NCI-H2107 (cell line): ENCODE measurements at places on chromosomes 2 and 18.
A peak's percentile ranks its signal among the peaks of the same experiment; 100 is the strongest.

DNA sequence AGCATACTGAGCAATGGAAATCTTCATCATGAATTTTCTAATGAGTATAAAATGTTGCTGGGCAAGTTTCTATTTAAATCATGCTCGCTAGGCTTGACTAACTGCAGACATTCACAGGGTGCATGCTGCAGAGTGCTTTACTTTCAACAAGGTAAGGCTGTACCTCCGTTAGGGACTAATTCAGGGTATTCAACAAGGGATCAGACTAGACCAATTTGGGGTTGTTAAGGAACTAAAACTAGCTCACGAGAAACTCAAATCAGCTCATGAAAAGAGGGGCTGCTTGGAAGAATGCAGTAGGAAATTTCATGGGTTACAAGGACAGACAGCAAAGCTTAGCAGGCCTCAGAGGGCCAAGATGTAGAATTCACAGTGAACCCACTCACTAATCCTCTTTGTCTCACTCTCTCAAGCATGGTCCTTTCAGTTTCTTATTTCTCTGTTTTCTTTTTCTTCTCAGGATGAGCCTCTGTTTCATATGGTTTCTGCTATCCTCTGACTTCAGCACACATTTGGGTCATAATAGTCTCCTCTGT lies 2.2 kb downstream of the MYO3B start:
- no peak for DNase-seq

DNA sequence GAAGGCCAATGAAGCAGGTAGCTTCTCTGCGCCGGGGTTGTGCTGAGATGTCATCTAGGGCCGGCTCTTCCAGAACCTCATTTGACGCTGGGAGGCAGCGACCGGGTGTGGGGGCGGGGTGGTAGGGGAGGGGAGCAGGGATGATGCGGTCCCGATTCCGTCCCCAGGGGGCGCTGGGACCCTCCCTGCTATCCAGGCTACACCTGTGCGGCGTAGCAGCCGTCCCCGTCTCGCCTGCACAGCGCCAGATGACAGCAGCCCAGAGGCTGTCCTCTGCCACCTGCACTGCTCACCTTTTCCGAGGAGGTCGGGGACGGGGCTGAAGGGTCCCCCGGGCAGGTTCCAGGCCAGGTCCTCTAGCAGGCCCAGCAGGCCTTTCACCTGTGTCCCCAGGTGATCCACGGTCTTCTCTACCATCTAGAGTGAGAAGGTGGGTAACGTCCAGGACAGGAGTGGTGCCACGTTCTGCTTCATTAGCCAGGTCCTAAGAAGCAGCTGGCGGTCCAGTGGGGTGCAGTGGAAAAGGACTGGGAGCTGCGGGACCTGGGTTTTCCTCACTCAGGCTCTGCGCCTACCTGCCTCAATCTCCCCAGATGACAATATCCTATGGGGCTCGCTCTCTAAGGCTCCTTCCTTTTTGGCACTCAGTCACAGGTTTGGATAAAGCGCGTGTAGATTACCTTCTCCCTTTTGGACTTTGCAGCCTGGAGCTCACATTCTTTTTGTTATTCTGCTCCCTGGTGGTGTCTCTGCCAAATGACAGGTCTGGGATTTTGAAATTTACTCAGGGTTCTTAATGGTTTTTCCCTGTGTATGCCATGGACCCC lies 56.0 kb upstream of the RAB6C start:
- peak; percentile 27 for DNase-seq

DNA sequence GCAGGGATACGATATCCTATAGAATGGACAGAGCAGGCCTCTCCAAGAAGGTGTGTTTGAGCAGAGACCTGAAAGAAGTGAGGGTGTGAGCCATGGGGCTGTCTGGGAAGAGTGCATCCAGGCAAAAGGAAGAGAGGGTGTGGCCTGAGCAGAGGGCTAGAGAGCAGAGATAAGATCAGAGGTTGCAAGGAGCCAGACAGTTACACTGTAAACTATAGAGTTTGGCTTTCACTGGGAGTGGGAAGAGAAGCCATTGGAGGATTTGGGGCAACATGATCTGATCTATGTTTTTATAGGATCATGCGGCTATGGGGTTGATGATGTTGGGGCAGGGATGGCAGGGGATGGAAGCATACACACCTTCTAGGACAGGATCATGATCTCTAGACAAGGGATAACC lies 124.1 kb upstream of the MAP3K20 start:
- no peak for DNase-seq

DNA sequence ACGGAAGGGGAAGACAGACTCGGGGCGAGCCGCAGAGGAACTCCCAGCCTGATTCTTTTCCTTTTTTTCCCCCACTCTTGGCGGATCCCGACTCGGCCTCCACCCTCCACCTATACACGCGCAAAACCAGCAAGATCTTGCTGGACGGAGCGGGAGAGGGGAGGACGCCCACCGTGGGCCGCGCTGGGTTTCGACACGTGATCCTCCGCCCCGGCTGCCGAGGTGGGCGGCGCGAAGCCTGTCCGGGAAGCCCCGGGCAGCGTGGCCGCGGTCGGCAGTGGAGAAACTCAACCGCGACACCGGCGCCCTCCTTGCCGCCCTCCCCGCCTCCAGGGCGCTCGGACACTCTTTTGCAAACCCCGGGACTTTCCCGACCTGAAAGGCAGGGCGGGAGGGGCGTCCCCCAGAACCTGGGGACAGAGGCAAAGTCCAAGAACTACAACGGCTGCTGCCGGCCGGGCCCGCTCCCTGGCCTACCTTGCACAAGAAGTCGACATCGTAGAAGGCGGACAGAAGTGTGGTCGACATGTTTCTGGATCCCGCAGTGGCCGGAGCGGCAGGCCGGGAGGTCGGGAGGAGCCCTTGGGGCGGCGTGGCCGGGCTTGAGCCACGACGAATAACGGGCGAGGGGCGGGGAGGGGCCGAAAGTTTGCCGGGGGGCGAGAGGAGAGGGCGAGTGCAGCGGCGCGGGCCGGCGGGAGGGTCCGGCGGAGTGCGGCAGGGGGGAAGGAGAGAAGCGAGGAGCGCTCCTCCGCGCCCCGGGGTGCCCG lies 433 bp downstream of the ZFP36L2 start:
- DNase-seq: no peak

- no peak for DNase-seq
These were observed 70.8 kb upstream of the NOSTRIN start for GRCh38 chr2:168731616-168732015.

DNA sequence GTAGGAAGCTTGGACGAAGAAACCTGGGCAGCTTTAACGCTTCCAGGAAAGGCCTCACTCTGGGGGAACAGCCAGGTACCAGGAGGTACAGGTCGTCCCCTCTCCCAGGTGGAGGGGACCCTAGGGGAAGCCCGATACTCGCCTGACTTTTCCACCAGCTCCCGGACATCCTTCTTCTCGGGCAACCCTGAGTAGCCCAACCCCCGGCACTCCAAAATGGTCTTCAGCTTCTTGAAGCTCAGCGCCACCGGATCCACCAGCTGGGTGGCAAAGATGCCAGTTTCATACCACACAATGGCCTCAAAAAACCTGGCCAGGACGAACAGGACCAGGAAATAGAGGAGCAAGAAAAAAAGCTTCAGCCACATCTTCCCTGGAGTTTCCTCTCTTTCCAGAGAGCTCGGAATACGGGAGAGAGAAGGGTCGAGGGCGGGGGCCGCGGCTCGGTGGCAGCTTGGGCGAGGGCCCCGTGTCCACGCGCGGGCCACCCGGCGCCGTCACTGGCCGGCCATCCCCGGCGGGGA lies 1.1 kb downstream of the RNF103 start:
- DNase-seq: no peak

DNA sequence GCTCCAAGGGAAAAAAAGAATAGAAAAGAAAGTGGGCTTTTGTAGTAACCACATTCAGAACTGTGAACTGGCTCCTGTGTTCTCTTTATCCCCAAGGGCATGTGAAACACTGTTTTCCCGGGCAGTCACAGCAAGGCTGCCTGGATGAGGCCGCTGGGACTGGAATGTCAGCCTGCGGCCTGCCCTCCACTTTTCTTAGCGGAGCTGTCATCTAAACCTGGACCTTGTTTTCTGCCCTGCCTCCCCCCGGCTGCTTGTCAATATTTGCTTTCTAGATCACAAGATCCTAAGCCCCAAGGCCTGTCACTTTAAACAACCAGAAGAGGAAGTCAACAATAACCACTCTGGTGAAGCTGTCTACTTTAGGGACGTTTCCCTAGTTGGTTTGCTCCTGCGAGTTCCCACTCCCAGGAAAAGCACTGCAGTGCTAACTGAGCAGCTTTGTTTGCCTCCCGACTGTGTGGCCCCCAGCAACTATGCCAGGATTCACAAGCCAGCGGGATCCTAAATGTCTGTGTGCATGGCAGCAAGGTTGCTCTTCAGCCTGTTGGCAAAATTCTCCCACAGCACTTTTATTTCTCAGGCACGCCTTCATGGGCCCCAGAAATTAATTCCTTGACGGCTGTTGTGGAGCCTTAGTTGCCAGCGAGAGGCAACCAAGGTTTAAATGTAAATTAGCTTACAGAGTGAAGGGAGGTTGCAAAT lies 30.6 kb downstream of the SOWAHC start:
- DNase-seq: no peak

DNA sequence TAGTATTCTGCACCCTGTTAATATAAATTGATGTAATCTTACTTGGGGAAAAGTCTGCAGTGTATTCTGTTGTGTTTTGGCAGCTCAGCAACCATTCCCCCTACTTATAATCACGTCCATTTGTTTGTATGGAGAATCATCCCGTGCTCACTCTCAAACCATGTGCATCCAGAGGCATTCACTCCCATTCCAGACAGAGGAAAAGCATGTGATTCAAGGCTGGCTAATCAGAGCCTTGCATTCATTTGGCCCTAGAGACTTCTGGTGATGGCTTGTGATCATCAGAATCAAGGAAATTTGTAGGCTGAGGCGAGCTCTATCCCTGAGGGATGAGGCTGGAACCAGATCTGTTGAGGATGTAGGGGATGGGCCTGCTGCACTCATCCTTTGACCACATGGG lies 5.1 kb upstream of the WIPF1 start:
- DNase-seq: no peak

- no peak for DNase-seq
These were observed 5.9 kb downstream of the CSRNP3 start for GRCh38 chr2:165475277-165476004.

DNA sequence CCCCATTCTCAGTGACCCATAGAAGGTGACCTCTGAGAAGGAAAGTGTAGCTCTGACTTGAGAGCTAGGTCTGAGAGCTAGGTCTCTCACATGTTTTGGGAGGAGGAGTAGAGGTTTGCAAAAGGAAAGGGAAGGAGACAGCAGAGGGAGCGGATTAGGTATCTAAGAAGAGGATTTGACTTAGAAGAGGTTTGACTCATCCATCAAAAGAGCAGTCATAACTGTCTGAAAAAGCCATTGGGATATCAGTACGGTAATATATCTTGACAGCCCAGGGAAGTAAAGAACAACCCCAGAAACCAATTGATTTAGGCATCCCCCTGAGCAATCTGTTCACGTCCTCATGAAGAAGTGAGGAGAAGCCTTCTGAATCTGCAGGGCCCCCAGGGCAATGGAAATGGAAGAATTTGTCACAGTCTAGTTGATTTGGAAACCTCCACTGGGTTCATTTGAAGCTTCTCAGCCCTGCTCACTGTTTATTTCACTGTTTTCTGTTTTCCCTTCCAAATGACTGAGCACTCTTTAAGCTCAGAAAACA lies 19.3 kb downstream of the OXER1 start:
- no peak for DNase-seq

DNA sequence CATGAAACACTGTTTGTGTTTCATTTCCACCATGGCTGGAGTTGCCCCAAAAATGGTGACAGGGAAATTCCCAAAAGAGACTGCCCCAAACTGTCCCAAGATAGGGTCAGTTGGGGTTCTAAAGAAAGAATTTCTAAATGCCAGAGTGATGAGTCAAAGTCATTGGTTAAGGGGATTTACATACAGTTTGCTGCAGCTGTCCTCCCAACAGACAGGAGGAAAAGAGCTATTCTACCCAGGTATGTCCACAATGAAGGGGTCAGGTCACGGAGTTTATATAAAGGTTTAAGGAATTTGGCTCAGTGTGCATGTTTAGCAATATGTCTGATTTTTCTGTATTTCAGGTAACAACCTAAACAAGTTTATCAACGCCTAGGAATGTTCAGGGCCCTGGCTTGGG lies 344.1 kb downstream of the TDRD15 start:
- no peak for DNase-seq

DNA sequence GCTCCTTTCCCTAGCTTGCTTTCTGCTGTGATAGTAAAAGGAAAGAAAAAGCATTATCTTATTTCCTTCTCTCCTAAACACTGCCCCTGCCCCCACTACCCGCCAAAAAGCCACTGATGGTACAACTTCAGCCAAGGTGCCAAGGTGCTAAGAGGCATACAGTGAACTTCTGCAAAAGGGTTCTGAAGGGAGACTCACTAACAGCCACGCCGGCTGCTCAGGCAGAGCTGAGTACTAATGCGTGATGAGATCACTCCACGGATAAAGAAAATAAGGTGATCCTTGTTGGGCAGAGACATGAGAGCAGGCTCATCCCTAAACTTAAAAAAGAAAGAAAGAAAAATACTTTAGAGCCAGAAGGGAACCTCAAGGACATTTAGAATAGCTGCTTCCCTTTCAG lies 60.5 kb upstream of the PXDN start:
- no peak for DNase-seq

DNA sequence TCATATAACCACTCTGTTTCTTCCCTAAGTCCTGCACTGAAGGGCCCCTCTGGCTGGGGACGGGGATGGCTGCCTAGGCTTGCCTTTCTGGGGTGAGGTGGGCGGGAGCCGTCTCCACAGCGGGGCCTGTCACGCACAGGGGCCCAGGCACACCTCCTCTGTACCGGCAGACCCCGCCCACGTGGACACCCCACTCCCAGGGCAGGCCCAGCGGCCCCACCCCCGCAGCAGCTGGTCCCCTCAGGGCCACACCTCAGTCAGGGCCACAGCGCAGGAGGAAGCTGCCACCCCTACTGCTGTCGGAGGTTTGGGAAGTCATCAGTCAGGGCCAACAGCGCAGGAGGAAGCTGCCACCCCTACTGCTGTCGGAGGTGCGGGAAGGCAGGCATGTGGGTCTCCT lies 257.6 kb upstream of the RAB6C start:
- no peak for DNase-seq

GRCh38 chr18:79010802-79011201 lies 31.2 kb downstream of the SALL3 start:
- no peak for DNase-seq

- no peak for DNase-seq
These were observed 96.6 kb downstream of the BIRC6 start for GRCh38 chr2:32453242-32454062.

- DNase-seq: no peak
These were observed 24.6 kb upstream of the STK25 start for GRCh38 chr2:241532733-241533601.

DNA sequence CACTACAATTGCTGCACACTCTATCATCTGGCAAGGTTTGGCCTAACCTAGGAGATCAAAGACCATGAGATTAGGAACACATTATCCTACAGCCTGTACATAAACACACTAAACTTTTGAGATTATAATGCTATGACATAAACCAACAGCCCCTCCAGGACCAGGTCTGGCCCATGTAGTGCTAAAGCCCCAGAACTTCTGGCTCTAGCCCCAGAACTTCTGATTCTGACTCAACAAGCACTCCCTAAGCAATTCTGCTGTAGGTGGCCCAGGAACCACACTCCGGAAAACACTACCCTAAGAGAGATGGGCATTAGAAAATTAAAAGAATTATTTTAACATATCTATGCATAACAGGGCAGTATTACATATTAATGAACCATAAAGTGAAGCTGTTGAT lies 369.5 kb upstream of the LYPD1 start:
- DNase-seq: no peak
